ENCODE measurements at places on chromosomes 11 and 22.

DNA sequence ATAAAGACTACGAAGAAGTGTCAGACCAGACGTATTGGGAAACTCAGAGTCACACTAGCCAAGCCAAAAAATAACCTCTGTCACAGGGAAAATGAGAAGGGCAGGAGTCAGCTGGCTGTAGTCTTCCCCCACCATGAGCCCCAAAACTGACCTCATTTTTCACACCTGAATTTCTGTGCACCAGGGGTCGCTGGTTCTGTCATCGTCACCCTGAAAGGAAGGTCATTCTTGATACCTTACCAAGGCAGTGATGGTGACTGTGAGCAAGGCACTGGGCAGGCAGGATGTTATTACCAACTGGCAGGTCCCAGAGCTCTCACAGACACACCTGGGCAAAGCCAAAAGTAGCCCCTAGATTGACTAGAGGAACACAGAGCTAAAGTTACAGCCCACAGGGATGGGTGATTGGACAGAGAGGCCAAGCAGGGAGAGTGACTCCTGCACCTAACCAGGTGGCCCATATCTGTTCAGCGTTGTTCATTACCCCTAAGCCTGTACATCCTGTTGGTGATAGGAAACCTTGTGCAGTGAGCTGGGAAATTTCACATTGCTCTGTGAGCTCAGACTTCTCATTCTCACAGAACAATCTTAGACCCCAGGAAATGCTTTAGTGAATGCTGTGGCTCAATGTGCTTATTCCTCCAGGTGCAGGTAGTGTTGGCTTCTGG lies 32.3 kb upstream of the OR56A1 start:
- DNase-seq, result no peak

GRCh38 chr22:38138961-38139360 lies 28.5 kb upstream of the BAIAP2L2 start:
- DNase-seq, result no peak

GRCh38 chr11:120057595-120058581 lies 80.0 kb downstream of the TRIM29 start:
- peak; percentile 68 for DNase-seq

- no peak for DNase-seq
Measured at GRCh38 chr11:94662065-94662779, 95.1 kb downstream of the PIWIL4 start.

- DNase-seq, result peak; percentile 4
Measured at GRCh38 chr11:104333977-104334376, 170.0 kb upstream of the PDGFD start.

DNA sequence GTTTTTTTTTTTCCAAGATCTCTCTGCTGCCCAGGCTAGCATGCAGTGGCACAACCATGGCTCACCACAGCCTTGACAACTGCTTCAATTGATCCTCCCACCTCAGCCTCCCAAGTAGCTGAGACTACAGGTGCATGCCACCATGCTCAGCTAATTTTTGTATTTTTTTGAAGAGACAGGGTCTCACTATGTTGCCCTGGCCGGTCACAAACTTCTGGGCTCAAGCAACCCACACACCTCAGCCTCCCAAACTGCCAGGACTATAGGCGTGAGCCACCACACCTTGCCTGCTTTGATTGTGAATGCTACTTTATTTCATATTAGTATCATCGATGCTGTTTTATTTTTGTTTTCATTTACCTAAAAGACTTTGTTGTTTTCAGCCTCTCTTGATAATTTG lies 81.5 kb upstream of the GNAZ start:
- no peak for DNase-seq

- DNase-seq, result no peak
Measured at GRCh38 chr22:31607696-31608095, 54.3 kb downstream of the PISD start.

- DNase-seq, result no peak
Measured at GRCh38 chr11:35134403-35135148, 4.4 kb upstream of the CD44 start.

GRCh38 chr11:59158206-59159068 lies 13.5 kb upstream of the DTX4 start:
- DNase-seq, result peak; percentile 81

- no peak for DNase-seq
Measured at GRCh38 chr11:35313760-35314153, 105.6 kb downstream of the SLC1A2 start.
